Activated naive CD4-positive, alpha-beta T cell (primary cell): ENCODE measurements at places on chromosomes 6 and 20.

- DNase-seq: no peak
Measured at GRCh38 chr6:120202878-120203277, 853.3 kb upstream of the MAN1A1 start.

GRCh38 chr20:5608442-5609161, 141.6 kb upstream of the SHLD1 start:
- no peak for DNase-seq

DNA sequence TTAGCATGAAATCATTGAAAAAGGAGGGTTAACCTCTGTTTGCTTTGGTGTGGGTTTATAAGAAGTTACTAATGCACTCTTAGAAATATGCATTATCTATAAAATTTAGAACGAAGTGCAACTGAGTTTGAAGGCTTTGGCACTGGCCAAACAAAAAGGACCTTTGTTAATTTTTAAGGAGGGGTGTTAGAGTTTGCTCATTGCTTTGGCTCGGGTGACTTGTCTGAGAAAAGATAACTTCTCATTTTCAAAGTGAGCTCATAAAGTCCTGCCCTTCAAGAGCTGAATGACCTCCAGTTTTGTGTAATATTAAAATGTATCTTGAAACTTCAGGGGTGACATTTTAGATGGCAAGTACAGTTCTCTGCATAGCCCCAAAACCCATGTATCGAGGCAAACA, 25.9 kb downstream of the NEDD9 start:
- no peak for DNase-seq

- no peak for DNase-seq
Measured at GRCh38 chr20:50450493-50450826, 59.7 kb upstream of the PTPN1 start.

- DNase-seq: no peak
Measured at GRCh38 chr20:58558486-58559367, 43.5 kb upstream of the APCDD1L start.

DNA sequence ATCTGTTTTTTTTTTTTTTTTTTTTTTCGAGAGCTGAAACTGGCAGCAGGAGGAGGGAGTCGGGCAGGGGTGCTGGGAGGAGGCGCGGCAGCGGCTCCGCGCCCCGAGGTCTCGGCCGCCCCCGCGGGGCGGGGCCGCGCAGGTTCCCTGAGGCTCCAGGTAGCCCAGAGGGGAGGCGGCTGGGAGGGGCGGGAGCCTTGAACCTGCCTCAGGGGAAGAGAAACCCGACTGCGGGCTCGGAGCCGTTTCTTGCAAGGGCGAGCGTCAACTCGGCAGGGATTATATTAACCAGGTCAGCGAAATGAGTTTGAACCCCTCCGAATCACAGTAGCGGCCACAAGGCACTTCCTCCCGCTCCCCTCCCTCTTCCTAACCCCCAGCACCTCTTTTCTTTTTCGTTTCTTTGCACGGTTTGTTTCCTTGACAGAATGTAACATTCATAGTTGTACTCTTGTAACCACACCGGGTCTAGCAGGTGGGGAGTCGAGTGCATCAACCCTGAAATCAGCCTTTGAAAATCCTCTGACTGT, 2.0 kb downstream of the MYB start:
- DNase-seq: peak; percentile 57

GRCh38 chr6:127483399-127484055, 24.3 kb upstream of the KIAA0408 start:
- no peak for DNase-seq
